ENCODE measurements at places on chromosomes 16 and 17.

DNA sequence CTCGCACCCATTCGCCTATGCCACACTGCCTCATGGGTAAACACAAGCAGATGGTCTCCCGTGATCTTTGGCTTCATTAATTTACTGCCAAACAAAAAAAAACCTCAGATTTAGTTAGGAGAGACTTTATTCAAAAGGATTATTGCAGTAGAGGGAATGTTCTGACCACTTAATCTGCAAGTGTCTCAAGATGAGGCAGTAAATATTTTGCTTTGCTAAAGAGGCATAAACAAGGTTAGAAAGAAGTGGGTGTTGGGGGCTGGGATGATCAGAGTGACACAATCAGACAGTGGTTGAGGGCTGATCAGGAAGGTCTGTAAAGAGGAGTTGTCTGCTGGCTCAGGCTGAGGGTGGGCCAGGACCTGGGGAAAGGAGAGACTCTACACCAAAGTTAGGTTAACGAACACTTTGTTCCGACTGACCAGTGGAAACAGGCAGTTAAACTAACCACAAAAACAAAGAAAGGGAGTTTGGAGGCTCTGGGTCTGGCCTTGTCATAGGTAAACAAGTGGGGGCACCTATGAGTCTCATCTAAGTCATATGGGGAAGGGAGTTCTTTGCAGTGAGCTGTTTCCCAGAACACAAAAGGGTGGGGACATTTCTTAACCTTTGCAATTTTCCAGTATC lies 28.5 kb downstream of the HSD17B2 start:
- DNase-seq: no peak

- DNase-seq: peak; percentile 91
These were observed 2.9 kb downstream of the GNAO1 start for GRCh38 chr16:56193951-56194726.

DNA sequence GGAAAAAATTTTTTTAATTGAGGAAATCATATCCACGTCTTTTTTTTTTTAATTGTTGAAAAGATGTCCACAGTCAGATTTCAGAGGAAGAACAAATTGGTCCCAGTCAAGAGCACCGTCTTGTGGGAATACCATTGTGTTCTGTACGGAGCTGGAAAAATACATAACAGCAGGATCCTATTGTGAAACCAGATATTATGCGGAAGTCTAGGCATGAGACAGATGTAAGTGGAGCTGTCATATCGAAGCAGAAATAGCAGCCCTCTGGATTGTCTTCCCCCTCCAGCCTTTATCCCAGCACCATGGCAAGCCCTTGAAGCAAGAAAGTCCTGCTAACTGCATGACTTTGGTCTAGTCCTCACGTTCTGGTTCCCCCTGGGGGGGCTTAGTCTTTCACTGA lies 391.6 kb upstream of the ASIC2 start:
- no peak for DNase-seq

- DNase-seq: no peak
These were observed 419.0 kb downstream of the CDH13 start for GRCh38 chr16:83045790-83046189.

DNA sequence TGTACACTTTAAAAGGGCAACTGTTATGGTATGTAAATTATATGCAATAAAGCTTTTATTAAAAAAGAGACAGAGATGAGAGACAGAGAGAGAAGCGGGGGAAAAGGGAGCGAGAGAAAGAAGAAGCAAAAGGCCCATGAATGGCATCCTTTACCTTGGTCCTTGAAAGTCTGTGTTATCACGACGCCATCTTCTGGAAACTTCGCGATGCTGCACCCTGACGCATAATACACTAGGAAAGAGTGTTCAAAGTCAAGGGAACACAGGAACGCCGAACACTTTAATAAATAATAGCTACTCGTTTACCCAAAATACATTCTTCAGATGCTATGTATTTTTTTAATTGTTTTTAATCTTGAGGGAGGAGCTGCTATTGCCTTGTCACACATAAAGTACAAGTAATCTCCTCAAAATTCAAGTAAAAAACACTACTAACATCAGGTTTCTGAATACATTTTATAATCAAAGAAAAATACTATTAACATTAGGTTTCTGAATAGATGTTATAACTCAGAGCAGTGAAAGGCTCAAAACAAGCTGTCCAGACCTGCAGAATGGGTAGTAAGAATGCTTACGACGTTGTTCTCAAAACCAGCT lies 23.0 kb upstream of the SLC38A8 start:
- no peak for DNase-seq

GRCh38 chr16:78743556-78743955 lies 644.1 kb downstream of the WWOX start:
- DNase-seq: no peak

- no peak for DNase-seq
These were observed 3.8 kb upstream of the RASL10B start for GRCh38 chr17:35727635-35728034.

DNA sequence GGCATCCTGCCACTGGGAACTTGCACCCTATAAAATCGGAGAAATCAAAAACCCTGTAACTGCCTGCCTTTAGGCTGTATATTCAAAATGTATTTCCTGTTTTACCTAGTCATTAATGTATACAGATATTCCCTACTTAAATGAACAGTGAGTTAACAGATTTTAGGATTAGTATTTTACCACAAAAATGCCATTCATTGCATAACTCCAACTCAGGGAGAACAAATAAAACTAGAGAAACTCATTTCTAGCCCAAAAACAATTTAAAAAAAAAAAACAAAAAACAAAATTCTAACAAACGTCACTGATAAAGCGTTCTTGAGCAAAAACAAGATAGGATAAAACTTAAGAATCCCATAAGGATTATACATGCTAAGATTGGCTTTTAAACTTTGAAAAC lies 3.7 kb upstream of the DHX33 start:
- no peak for DNase-seq

DNA sequence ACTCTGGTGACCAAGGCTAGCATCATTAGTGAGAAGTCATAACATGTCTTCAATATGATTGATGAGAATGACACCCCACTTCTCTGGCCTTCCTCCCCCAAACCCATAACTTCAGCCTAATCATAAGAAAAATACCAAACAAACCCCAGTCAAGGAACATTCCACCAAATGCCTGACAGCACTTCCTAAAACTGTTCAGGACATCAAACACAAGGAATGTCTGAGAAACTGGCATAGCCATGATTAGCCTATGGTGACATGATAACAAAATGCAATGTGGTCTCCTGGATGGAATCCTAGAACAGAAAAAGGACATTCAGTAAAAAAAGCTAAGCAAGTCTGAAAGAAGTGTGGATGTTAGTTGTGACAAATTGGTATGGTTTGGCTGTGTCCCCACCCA lies 24.7 kb upstream of the TBX4 start:
- DNase-seq: no peak

DNA sequence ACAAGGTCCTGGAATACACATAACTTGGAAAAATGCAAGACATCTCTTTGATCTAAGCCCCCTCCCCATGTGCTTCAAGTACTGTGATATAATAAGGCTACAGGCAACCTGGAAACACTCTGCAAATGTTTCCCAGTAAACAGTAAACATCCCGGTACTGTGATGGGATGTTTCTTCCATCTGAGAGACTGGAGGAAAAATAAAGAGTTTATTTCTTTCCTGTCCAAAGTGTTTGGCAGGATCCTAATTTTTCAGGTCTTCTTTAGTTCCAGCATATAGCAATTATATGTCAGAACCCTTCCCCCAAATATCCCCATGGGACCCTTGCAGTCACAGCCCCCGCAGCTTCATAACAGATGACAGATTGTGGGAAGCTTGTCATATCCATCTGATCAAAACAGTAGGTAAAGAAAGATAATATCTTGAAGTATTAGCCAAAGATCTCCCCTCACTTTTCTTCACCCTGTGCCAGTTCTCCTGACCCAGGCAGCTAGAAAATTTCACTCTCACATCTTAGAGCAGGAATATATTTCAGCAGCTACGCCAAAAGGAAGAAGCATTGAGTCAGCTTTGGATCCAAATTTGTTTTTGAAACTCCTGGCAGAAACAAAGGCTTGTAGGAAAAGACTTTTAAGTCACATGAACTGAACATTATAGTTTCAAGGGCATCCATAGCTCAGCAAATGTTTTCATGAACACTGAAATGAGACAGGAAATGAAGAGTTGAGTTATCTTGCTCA lies 141.3 kb downstream of the HS3ST3A1 start:
- no peak for DNase-seq

GRCh38 chr17:78988152-78988551 lies 8.4 kb upstream of the LGALS3BP start:
- no peak for DNase-seq

GRCh38 chr16:49474741-49475140 lies 101.1 kb downstream of the C16orf78 start:
- DNase-seq: no peak

GRCh38 chr16:81894592-81894991 lies 115.5 kb downstream of the PLCG2 start:
- DNase-seq: no peak

DNA sequence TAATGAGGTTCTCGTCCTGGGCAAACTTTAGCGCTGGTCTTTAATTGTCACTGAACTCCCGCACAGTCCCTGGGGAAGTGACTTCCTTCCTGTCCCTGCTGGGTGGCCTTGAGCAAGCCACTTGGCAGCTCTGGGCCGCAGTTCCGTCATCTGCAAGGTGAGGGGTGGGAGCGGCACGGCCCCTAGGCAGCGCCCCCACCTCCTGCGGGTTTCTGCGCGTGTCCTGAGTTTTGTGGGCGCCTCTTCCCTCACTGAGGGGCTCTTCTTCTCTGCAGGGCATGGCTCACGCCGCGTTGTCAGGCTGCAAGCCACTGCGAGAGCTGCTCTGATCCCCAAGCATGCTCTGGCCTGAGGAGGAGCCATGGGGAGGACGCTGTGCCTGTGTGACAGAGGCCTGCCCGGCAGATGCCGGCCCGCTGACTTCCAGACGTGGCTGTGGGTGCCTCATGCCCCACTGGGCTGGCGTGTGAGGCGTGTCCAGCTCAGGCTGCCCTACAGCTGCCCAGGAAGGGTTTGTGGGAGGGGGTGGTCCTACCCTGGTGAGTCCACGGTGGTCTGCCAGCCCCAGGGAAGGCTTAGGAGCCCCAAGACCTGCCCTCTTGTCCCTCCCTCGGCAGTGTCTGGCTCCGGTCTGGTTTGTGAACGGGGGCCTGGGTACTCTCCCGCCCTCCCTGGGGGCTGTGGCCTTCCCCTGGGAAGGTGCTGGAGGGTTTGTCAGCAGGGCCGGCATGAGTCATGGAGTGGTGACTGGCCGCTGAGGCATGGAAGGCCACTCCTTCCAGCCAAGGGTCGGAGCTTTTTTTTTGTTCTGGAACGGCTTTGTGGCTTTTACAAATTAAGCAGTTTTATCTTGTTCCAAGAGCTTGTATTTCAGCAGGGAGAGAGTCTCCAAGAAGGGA lies 182.0 kb downstream of the SEC14L1 start:
- peak; percentile 89 for DNase-seq

DNA sequence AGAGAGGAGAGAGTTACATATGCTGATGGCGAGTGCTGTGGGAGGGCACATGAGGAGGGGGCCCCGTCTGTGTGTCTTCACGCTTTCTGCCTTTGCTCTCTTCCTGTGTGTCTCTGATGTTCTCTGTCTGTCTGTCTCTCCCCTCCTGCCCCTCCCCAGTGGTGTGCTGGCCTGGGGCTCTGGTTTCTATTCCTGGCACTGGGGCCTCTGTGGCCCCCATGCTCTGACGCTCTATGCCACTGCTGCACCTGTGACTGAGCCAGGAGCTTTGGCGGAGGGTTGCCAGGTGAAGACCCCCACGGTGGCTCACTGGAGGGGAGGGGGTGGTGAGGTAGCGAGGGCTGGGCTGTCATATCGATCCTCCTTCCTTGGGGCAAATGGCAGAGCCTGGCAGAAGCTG lies 24.6 kb upstream of the BRD7 start:
- no peak for DNase-seq

- DNase-seq: no peak
These were observed 623 bp upstream of the DDX52 start for GRCh38 chr17:37643869-37644268.

DNA sequence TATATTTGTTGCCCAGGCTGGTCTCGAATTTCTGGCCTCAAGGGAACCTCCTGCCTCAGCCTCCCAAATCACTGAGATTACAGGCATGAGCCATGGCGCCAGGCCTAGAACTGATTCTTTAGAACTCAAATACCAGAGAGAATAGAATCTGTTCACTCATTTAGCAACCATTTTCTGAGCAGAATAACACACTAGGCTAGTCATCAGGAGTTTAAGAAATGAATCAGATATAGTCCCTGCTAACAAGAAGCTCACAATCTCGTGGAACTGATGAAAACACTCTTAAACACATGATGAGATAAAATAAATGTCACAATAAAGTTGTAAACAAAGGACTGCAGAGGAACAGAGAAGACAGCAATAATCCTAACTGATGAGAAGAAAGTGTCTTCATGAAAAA lies 55.8 kb upstream of the ADCY9 start:
- DNase-seq: no peak

- DNase-seq: no peak
These were observed 436.1 kb upstream of the GOT2 start for GRCh38 chr16:59170099-59170712.

GRCh38 chr17:7383742-7384488 lies 3.0 kb downstream of the TNK1 start:
- peak; percentile 66 for DNase-seq

DNA sequence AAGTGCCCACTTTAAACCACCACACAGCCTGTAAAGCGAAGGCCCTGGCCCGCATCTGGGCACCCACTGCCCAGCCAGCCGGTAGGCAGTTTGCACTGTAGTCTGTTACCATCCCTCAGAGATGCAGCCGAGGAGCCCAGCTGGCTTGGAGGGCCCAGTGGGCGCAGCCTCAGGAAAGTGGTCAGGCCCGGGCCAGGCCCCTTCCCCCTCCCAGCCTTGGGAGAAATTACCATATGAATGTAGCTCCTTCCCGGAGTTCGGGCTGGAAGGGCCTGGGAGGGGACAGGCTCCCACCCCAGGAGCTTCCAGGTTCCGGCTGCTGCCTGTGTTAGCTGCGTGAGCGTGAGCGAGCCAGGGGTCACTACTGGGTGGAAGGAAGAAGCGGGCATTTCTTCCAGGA lies 325.4 kb downstream of the SEC14L1 start:
- DNase-seq: peak; percentile 37

- no peak for DNase-seq
These were observed 18.2 kb upstream of the HLF start for GRCh38 chr17:55246583-55246982.

GRCh38 chr16:58152246-58152868 lies 23.2 kb upstream of the CFAP20 start:
- no peak for DNase-seq

DNA sequence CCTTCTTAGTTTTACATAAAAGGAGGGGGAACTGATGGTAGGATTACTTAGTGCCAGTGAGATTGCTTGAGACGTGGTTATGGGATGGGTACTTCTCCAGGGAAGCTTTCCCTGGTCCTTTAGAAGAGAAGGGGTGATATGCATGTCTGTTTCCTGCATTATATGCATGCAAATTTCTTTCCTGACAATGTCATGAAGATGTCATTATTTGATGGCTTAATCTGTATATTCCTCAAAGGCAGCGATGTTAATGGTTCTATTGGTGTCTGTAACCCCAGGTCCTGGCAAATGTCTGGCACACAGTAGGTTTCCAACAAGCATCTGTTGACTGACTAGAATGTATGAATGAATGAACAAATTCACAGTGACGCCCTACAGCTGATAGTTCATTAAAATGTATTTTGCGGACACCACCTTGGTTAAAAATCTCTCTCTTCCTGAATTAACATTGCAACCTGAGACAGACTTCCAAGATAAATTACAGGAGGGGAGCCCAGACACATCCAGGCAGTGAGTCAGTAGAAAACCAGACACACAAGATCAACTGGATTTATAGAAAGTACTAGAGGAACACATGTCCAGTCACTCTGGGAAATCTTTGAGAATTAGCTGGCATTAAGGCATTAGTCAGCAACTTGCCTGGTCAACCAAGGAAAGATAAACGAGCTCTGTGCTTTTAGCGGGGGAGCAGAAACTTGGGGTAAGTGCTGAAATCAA lies 293.4 kb downstream of the XYLT1 start:
- no peak for DNase-seq

- DNase-seq: no peak
These were observed 10.9 kb downstream of the HS3ST6 start for GRCh38 chr16:1907226-1907860.
